ENCODE measurements at places on chromosomes 7 and 10.

DNA sequence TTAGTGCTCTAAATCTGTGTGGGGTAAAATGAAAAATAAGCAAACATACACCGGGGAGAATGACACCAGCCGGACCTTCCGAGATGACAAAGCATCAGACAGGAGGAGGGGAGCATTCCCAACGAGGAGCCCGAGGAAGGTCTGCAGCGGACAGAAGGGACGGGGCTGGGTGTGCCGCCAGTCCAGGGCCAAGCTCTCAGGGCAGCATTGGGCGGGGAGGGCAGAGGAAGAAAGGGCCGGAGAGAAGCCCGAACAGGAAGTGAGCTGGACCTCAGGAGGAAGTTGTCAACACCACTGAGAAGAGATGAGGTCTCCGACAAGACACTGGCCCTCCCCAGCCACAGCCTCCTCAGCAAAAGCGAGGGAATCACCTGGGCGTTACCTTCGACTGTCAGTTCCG, 182.6 kb upstream of the RNF32 start:
- DNase-seq = no peak

- no peak for DNase-seq
These were observed 43.1 kb upstream of the GPAM start for GRCh38 chr10:112226439-112227248.

DNA sequence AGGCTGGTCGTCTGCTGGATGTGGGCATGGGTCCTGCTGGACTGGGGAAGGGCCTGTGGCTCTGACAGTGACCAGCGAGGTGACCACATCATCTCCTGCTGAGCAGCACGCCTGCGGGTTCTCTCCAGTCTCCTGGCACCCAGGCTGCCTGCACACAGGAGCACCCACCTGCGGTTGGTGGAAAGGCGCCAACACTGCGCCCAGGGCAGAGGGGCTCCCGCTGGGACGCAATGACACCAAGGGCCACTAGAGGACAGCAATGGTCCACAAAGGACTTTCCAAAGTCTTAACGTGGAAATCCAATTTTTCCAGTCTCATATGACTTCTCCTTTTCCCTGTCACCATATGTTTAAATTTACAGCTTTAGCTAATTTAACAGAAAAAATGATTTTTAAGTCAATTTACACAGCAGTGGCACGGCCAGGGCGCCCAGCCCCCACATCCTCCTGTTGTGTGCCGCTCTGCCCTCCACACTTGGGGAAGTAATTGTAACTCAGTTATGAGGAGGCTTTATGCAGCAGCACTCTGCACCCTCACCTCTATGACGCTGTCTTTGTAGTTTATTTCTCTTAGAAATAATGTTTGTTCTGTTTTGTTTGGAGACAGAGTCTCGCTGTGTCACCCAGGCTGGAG, 38.1 kb downstream of the CFAP46 start:
- DNase-seq = no peak

DNA sequence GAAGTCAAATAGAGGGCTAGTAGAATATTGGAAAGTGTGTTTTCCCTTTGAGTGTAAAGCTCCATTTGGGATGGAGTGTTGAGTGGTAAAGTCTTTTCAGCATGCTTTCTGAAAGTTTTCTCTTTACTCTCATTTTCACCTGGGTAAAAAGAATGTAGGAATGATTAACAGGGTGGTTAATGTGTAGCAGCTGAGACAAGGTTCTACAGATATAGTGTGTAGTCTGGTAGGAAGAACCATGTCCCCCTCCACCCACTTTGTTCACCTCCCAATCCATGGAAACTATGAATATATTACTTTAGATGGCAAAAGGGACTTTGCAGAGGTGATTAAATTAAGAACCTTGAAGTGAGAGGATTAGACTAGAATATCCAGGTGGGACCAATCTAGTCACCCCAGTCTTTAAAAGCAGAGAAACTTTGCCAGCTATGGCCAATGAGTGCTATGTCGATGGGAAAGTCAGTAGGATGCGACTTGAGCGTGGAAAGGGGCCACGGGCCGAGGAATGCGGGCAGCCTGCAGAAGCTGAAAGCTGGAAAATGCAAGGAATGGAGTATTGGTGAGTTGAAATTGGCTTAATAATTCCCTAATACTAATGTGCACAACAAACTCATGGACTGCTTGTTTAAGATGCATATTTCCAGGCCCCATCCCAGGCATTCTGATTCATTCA, 166.3 kb upstream of the AHR start:
- no peak for DNase-seq

DNA sequence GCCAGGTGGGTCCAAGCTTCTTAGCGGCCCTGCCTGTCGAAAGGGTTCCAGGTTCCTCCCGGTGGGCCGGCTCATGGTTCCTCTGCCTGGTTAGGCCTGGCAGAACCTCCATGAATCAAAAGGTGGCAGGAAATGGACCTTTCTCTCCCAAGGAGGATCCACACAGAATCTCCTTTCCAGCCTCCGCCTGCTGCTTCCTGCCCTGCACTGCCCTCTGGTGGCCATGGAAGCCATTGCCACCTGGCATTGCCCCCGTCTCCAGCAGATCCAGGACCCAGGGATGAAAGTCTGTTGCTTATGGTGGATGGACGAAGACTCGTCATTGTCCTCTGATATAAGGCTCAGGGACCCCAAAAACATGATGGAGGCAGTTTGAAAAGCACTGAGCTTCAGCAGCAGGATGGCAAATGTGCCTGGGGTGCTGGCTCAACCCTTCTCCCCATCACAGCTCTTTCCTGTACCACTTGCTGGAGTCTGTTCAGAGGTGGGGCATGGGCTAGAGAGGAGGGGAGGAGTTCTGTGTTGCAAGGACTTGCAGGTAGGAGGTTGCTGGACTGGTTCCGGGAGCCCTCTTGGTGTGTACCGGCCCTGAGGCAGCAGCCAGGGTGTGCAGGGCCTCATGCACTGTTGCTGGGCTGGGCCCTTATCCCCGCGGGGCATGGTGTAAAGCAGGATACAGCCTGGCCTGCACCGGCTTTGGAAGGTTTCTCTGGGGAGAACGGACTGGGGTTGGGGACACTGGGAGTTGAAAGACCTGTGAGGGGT, 11.3 kb upstream of the INMT start:
- peak; percentile 64 for DNase-seq

DNA sequence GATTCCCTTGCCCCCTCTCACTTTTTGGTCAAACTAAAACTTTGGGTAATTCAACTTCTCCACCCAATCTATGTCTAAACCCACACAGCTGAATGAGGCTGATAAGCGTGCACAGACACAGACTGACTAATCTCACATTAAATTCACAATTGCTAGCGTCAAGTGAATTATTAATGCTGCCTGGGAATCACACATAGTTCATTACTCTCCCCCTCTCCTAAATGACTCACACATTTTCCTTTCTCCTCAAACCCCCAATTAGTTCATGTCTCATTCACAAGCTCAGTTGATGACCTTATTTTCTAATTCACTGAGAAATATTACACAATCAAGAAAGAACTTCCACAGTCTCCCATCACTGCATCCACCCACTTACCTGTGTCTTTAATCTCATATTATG, 14.5 kb downstream of the KLF14 start:
- DNase-seq = no peak

- no peak for DNase-seq
These were observed 8.4 kb upstream of the AGR2 start for GRCh38 chr7:16813232-16813616.

GRCh38 chr10:5619362-5620211, 46.8 kb downstream of the ASB13 start:
- DNase-seq = no peak

DNA sequence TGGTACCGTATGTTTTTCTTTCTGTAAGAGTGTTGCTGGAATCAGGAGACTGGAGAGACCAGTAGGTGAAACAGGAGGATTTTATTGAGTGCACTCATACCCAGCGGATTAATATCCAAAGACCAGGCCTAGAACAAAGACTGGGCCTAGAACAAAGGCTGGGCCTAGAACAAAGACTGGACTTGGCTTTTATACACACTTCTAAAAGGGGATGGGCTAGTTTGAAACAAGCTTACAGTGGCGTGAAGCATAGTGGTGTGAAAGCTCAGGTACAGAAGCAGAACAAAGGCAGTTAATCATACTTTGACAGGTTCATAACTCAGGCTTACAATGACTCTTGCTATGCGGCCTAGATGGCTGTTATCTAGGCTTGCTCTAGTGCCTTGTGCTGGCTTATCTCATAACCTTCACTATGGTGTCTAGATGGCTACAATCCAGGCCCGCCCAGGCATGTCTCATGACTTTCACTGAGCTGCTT, 67.7 kb downstream of the TRIM24 start:
- DNase-seq = no peak

DNA sequence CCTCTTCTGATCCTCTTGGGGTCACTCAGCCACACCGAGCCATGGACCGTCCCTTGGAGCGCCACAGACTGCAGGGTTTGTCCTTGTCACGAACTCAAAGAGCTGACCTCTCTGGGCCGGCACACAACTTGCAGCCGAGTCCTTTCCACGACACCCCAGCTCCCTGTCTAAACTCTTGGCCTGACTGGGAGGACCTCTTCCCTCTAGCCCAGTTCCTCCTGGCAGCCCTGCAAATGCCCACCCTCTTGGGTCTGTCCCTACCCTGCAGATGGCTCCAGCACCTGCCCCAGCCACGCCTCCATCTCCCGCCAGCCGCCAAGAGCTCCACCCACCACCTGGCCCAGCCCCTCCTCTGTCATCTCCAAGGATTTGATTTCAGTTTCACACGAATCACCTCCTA, 339.2 kb downstream of the DNAJB6 start:
- DNase-seq = no peak

- no peak for DNase-seq
These were observed 135.9 kb downstream of the HIBADH start for GRCh38 chr7:27526611-27527347.

- no peak for DNase-seq
These were observed 108.5 kb downstream of the CFTR start for GRCh38 chr7:117588352-117588794.

DNA sequence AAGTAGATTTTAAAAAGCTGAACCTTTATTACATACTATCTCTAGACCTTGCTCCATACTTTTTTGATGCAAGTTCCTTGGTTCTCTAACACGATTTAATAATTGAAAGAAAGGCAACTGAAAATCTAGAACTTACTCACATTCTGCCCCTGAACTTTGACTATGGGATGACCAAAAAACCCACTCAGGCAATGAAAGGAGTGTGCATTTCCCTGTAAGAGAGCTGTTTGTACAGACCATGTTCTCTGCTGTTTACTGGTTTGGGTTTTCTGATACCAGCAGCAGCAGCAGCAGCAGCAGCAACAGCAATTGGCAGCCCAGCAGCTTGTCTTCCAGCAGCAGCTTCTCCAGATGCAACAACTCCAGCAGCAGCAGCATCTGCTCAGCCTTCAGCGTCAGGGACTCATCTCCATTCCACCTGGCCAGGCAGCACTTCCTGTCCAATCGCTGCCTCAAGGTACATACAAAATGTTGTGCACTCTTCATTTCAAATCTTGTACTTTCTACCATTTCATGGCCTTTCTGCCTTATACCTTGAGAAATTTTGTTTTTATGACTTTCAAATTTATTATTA, 216.7 kb downstream of the FOXP2 start:
- DNase-seq = no peak

GRCh38 chr10:127102176-127102575, 94.2 kb downstream of the INSYN2A start:
- no peak for DNase-seq

DNA sequence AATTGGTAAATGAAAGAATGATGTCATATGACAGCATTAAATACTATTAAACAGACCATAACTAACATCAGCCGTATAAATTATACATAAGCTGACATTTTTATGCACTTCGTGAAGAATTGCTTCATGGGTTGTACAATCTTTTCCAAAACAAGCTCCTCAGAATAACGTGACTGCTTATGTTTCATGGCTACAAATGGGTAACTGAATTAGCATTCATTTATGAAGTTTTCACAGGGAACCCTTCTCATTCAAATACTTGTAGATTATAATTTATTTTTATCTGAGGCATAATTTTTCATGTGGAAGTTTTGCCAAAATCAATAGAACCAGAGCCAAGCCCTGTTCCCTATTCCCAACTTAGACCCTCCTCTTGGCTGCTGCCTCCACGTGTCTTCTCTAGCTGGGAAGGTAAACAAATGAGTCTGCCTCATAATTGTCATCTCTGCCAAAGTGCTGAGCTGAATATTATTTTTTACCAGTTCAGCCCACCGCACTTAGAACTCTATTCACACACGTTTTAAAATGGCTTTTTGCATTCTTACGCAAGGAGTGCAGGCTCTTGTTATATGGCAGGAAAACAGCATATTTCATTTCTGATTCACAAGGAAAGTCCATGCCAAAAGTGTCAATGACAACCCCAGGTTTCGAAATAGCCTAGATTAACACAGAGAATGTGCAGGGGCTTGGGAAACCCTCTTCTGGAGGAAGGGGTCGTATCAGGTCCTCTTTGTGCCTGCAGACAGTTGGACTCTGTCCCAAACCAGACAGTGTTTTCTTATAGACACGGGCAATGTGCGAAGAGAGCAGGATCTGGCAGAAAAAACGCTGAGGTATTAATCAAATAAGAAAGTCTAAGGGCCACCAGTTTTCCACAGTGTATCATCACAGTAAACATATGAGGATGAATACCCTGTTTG, 370.7 kb upstream of the MGMT start:
- no peak for DNase-seq

GRCh38 chr7:84627250-84627649, 432.7 kb upstream of the SEMA3A start:
- no peak for DNase-seq

- DNase-seq = no peak
These were observed 130.7 kb upstream of the KMT2E start for GRCh38 chr7:104883248-104883717.

- no peak for DNase-seq
These were observed 109.6 kb downstream of the GPR37 start for GRCh38 chr7:124655990-124656389.

DNA sequence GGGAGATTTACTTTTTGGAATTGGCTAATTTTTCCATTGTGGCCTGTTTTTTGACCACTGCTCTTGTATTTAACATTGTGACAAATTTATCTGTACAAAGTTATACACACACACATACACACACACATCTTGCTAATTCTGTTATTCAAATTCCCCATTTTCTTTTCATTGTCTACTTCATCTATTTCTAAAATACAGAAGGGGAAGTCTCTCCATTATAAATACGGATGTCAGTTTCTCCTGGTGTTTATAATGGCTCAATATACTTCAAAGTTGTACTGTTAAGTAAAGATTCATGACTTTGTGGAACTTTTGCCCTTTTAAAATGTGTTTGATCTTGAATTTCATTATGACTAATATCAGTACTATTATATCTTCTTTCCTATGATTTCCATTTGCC, 81.0 kb downstream of the CNOT4 start:
- no peak for DNase-seq

- no peak for DNase-seq
These were observed 51.1 kb upstream of the TSPAN13 start for GRCh38 chr7:16702441-16702840.

DNA sequence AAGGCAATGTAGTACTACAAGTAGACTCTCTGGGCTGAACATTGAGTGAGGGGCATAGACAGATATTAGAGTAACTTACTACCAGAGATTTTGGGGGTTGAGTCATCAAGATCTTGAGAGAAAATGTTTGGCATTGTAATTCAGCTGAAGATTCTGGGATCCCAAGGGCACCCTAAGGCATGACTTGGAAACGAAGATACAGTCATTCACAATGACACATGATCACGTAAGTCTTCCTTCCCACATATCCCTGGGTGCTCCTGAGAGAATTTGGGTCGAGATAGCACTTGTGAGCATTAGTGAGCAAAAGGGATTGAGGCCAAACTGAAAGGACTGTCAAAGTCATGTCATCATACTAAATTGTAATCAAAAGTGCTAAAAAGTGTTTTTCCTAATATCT, 192.5 kb upstream of the PCLO start:
- DNase-seq = no peak
